ENCODE measurements at places on chromosomes 4 and X.

GRCh38 chr4:54227256-54228055 is 1.6 kb upstream of the PDGFRA start:
- no peak for DNase-seq

DNA sequence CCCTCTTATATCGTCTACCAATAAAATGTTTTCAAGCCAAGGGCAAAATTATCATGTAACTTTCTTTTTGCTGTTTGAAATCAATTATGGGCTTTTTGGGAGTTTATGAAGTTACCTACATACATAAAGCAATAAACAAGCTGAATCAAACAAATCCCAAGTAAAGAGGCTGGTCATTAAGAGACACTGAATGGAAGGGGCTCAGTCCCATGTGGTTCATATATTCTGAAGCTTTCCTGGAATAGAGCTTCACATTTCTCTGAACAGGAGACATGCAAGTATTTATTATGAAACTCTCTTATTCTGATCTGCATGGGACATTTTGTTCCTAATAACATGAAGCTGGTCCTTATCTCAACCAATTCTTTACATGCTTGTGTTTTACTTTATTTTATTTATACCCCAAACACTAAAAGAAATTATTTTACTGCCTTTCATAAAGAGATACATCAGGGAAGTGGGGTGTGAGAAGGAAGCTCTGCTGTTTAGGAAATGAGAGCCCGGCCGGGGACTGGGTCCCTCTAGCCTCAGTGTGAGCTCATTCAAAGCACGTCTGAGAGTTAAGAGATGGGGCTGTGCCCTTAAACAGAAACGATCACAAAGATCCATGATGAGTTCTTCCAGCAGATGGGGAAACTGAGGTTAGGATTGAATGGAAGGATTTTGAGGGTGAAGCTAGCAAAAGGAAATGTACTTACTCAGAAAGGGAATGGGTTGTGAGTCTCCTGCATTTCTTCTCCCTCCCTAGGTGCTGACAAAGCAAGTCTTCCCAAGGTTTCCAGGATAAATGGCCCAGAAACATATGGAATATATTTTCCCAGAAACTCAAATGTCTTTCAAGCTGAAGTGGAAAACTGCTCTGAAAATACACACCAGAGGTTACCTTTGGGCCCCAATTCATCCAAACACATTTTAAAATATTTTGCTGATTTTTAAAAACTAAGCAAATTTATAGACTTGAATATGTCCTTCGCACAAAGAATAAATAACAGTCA is 93.1 kb upstream of the LNX1 start:
- no peak for DNase-seq

GRCh38 chr4:101306225-101306624 is 41.1 kb downstream of the PPP3CA start:
- DNase-seq = no peak

DNA sequence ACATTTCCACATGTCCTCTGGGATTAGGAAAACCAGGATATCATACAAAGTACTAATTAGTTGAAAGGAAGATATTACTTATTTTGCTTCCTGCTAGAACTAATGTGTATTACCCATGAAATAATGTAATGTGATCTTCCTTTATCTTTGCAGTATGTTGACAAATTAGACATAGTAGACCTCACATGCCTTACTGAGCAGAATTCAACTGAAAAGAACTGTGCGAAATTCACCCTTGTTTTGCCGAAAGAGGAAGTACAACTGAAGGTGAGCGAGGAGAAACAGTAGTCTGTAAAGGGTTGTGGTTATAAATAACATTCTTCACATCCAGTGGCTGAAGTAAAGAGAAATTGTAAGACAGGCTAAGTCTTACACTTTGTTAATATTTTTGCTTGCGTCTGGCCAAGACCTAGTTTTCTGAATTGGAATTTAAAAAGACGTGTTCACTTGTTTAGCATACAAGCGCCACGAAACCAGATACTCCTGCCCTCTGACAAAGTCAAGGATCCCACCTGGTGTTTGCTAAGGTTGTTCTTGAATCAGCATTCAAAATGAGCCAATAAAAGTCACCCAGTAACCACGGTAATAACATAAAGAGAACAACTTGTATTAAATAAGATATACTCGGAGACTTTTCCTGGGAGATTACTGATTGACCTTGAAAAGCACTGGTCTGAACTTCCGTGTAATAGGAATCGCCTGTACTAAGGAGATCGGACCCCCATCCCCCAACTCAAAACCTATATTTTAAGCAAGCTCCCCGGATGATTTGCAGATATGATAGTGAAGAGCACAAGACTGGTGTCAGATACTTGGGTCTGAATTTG is 16.9 kb downstream of the STAP1 start:
- DNase-seq = peak; percentile 21

DNA sequence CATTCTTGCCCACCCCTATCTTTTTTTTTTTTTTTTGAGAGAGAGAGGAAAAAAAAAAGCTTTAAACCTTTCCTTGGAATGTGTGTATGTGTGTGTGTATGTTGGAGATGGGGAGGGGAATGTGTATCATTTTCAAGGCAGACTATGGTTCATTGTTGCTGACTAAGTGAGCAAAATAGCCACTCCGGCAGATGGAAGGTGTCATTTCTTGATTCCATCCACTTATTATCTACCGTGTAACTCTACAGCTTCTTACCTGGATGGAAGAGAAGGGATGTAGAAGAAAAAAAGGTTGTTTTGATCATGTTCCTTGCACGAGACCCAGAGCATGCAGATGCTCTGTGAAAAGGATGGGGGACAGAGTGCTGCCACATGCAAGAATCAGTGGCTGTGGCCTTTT is 5.9 kb upstream of the GK2 start:
- no peak for DNase-seq

- DNase-seq = no peak
Measured at GRCh38 chr4:67785528-67785927, 31.3 kb upstream of the GNRHR start.

DNA sequence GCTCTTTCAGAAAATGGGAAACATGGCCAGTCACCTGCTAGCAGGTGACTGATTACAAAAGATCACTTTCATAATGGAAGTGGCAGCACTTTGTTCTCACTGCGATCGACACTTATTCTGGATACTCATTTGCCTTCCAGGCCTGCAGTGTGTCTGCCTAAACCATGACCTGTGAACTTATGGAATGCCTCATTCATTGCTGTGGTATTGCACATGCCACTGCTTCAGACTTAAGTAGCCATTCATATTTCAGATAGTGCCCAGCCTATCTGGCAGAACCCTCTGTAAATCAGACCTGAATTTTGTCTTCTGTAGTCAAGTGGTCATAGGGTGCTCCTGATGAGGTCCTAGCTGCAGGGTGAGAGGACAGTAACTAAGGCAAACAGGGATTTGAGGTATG is 23.3 kb upstream of the MGST2 start:
- DNase-seq = no peak

GRCh38 chrX:53445977-53446376 is 11.8 kb upstream of the HSD17B10 start:
- DNase-seq = peak; percentile 57

DNA sequence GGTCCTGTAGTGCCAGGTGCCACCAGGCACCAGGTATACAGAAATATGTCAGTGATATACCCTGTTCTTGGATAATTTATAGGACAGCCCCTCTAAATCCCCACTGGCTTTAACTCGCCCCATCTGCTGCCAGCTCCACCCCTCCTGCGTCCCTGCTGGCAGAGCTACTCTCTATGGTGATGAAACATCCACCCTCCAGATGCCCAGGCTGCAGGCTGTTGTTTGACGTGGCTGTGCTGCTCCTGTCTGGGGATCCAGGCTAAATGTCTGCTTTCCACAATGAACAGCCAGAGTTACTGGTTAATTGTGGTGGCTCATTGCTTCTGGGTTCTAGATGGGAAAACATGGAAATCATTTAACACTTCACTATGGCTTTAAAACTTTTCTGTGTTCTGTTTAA is 12.9 kb downstream of the NHSL2 start:
- DNase-seq = no peak

DNA sequence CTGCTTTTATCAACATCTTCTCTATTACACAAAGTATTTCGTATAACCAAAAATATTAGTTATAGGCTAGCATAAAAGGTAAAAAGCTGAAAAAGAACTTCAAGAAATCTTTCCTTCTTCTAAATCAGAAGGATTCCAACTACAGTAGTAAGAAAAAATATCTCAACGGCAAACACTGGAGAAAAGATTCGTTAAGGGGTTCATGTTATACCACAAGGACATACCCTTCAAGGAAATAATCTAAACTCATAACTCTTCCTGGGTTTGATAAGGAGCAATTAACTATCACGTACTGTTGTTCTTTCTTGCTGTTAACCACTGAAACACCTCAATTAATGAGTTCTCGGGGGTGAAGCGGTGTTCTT is 1.5 kb downstream of the SMIM14 start:
- no peak for DNase-seq

DNA sequence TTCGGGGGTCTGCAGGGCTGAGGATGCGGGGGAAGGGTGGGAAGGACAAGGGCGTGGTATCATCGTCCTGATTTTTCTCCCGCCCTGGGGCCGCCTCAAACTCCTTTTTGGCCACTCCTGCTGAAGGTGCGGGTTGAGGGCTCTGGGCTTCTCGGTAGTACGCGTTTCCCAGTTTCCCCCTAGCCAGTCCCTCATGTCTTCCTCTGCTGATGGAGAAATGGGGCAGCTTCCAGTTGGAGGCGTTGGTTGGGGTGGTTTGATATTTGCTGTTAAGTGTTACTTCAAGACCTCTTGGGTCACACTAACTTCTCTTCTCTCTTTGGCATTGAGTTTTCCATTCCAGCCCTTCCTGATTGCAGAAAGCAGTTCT is 482 bp downstream of the GSTCD start:
- peak; percentile 25 for DNase-seq

- no peak for DNase-seq
Measured at GRCh38 chr4:84151574-84151973, 347.5 kb downstream of the NKX6-1 start.

- no peak for DNase-seq
Measured at GRCh38 chrX:95791876-95792275, 892.8 kb upstream of the DIAPH2 start.

DNA sequence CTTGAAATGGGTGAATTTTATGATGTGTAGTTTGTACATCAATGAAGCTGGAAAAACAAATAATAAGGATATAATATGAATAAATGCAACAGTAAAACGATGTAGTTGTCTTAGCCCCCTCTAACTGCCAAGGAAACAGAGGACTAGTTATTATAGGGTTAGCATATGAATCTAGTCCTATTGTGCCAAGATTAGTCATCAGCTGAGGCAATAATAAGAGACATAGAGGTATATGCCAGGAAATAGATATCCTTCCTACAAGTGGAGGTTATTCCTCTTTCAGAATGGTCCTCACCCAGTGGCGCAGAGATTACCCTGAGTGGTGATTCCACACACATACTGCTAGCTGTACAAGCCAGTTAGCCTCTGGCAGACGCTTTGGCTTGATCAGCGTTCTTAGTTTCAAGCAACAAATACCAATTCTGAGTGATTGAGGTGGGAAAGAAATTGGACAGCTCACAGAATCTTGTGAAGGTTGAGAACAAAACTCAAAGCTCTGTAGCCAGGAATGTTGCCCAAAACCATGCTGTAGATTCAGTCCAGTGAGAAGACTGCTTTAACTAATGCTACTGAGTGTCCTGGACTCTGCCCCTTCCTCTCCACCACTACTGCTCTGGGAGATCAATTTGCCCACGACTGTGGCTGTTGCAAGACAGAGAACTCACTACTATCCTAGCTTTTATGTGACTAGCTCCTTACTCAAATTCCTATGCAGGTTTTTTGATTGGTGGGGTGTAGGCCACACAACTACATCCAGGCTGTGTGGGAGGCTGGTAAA is 27.0 kb upstream of the ZNF280C start:
- DNase-seq = no peak

DNA sequence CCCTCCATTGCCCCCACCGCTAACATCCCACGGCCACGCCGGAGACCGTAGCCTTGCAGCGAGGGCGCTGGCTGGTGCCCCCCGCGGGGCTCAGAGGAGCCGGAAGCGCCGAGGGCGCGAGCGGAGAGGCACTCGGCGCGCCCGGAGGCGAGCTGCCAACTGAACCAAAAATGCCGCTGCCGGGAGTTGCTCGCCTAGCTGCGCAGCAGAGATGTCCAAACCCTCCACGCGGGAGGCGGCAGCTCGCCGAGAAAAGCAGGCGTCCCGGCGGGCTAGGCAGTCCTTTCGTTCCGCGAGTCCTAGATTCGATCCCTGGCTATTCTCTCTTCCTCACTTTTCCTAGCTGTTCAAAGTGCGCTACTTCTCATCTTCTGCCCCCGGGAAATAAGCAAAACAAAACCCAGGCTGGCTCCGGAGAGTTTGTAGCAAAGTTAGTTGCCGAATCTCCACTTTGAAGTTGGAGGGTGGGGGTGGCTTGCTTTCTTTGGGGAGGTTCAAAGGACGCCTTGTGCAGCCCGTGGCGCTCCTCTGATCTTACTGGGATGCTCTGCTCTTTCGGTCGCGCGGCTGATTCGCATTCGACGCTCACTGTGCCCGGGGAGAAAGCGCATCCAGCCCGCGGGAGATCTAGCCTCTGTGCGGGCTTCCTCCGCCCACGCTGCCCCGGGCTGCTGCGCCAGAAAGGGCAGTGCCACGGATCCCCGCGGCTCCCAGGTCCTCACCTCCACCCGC is 723 bp downstream of the NKX6-1 start:
- no peak for DNase-seq

GRCh38 chrX:68440940-68441339 is 7.6 kb upstream of the OPHN1 start:
- DNase-seq = no peak

- peak; percentile 38 for DNase-seq
Measured at GRCh38 chr4:1910643-1911042, 39.5 kb downstream of the NSD2 start.

DNA sequence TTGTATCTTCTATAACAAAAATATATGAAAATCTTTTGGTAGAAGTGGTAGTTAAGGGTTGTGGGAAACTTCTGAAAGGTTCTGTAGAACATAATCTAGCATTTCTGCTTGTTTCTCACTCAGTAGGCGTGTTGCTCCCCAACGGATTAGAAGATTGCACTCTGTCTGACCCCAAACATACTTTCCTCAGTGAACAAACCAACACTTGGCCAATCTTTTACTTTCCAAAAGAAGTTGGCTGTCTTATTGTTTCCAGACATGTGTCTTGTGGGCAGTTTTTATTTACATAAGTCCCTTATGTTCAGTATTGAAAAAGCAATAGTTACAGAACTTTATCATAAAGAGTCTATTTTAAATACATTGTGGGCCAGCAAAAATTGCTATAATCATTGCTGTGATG is 312.8 kb upstream of the EPHA5 start:
- DNase-seq = no peak

GRCh38 chr4:75907966-75908365 is 5.7 kb upstream of the PPEF2 start:
- DNase-seq = no peak

DNA sequence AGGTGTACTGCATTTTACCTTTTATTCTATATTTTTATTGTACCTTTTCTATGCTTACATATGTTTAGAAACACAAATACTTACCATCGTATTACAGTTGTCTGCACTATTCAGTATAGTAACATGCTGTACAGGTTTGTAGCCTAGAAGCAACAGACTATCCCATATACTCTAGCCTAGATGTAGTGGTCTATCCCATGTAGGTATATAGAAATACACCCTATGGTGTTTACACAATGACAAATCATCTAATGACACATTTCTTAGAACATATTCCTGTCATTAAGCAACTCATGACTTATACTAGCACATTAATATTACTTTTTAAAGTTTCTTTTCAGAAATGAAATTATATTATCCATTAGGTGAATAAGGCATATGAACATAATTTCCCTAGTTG is 111.1 kb upstream of the HPGD start:
- DNase-seq = no peak
